Right lobe of liver (tissue), 6 donors: ENCODE measurements at places on chromosomes 1 and 21. TPM values are rescaled to one million over a fixed set of nuclear protein-coding genes. Genes with fewer than 3 reads are reported as not detected.

C1orf210 gene
- total RNA-seq, result 0.58 TPM

ERICH3 gene
- total RNA-seq, result not detected

BSND gene
- total RNA-seq, result not detected

STMN1 gene
- 11.7 TPM for total RNA-seq

EPS8L3 gene
- total RNA-seq, result 3.2 TPM

PRPF38A gene
- total RNA-seq, result 4.5 TPM

RPE65 gene
- total RNA-seq, result not detected

GRIK1 gene
- not detected for total RNA-seq

CHODL gene
- total RNA-seq, result not detected

COL11A1 gene
- total RNA-seq, result not detected

PRRX1 gene
- 0.12 TPM for total RNA-seq

NPPA gene
- total RNA-seq, result not detected

PRAMEF6 gene
- not detected for total RNA-seq

MXRA8 gene
- total RNA-seq, result 3.3 TPM

HES2 gene
- total RNA-seq, result 1.2 TPM

DNA sequence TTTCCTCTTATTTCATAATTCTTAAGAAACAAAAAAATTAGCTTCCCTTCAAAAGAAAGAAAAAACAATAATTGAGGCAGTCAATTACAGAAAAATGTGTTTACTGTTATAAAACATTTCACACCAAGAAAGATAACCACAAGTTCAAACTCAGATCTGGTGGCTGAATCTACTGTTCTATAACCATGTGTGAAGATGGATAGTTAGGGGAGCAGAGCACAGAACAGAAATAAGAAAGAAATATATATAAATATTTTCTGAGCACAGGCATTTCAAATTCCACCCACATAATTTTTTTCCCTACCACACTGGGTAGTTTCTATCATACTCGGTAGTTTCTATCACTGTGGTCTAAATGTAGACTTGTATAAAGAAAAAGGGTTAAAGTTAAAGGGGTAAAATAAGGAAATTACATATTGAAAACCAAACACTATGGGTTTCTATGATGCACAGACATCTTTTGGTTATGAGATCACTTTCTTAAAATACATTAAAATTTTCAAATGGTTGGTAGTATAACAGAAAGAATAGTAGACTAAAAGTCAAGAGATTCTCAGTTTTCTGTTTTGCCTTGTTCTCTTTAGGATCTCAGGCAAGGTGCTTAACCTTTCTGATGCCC is 10.8 kb downstream of the LYST start:
- H3K27ac ChIP-seq, result no peak overlapping the region
- no peak overlapping the region for H3K4me3 ChIP-seq
- no peak for DNase-seq
- H3K36me3 ChIP-seq, result no peaks in the 10 kb centered on the region
- no peaks in the 10 kb centered on the region for H3K4me1 ChIP-seq

DNA sequence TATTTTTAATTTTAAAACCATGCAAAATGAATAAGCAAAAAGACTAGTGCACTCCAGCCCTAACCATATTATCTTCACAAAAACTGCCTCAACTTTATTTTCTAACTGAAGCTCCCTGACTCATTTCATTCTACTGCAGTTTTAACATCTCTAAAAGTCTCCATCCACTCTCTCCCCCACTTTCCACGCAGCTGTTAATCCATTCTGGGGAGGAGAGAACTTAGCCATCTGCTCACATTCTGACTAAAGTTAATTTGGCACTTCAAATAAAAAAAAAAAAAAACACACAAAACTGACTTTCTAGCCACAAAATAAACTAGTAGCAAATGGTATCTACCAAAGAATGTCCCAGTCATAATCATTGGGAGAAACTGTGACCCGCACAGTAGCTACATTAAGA is 5.4 kb upstream of the MYBPHL start:
- no peaks in the 10 kb centered on the region for H3K4me1 ChIP-seq
- H3K4me3 ChIP-seq, result no peak overlapping the region
- no peaks in the 10 kb centered on the region for H3K27me3 ChIP-seq
- H3K27ac ChIP-seq, result no peak overlapping the region
- DNase-seq, result no peak

- H3K4me1 ChIP-seq, result peaks cover 46% of the 10 kb centered on the region
- no peak for DNase-seq
- H3K27ac ChIP-seq, result peak overlapping the region; percentile 69
Measured at GRCh38 chr1:220827445-220828178, 40.9 kb downstream of the MTARC1 start.

GRCh38 chr1:68355614-68356013 is 94.1 kb downstream of the RPE65 start:
- H3K36me3 ChIP-seq, result no peaks in the 10 kb centered on the region
- H3K4me3 ChIP-seq, result no peak overlapping the region
- H3K4me1 ChIP-seq, result peaks cover 2% of the 10 kb centered on the region
- no peak for DNase-seq
- no peaks in the 10 kb centered on the region for H3K27me3 ChIP-seq

- no peaks in the 10 kb centered on the region for H3K27me3 ChIP-seq
- no peaks in the 10 kb centered on the region for H3K36me3 ChIP-seq
- H3K4me1 ChIP-seq, result no peaks in the 10 kb centered on the region
- no peak overlapping the region for H3K27ac ChIP-seq
- DNase-seq, result no peak
Measured at GRCh38 chr1:166307261-166308188, 140.7 kb upstream of the FAM78B start.

- no peak overlapping the region for H3K4me3 ChIP-seq
- no peak for DNase-seq
- H3K36me3 ChIP-seq, result no peaks in the 10 kb centered on the region
- H3K4me1 ChIP-seq, result no peaks in the 10 kb centered on the region
Measured at GRCh38 chr21:31159808-31160207, 121.5 kb upstream of the KRTAP19-8 start.

DNA sequence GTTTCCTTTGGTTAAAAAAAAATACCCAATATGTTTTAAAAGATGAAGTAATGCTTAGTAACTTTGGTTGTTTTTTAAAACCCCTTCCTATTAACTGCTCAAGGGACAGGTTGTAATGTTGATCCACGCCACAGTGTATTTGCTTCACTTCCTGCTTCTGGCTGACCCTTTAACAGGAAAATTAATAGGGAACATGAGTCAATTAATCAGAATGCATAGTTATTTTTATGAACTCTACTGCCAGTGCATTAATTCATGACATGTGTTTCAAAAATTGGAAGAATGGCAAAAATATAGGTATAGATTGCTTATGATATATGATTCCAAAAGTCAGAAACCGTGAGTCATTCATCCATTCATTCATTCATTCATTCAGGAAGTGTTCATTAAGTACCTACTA is 204.8 kb downstream of the SETD4 start:
- H3K27me3 ChIP-seq, result no peaks in the 10 kb centered on the region
- no peak for DNase-seq
- H3K27ac ChIP-seq, result no peak overlapping the region
- H3K36me3 ChIP-seq, result no peaks in the 10 kb centered on the region
- no peak overlapping the region for H3K4me3 ChIP-seq

- H3K27me3 ChIP-seq, result no peaks in the 10 kb centered on the region
- H3K4me3 ChIP-seq, result no peak overlapping the region
- no peak overlapping the region for H3K27ac ChIP-seq
- no peaks in the 10 kb centered on the region for H3K36me3 ChIP-seq
- DNase-seq, result peak; percentile 10
- no peaks in the 10 kb centered on the region for H3K4me1 ChIP-seq
Measured at GRCh38 chr1:20727746-20728316, 4.7 kb downstream of the SH2D5 start.

- no peaks in the 10 kb centered on the region for H3K36me3 ChIP-seq
- H3K4me3 ChIP-seq, result no peak overlapping the region
- H3K27me3 ChIP-seq, result no peaks in the 10 kb centered on the region
- no peak overlapping the region for H3K27ac ChIP-seq
- no peak for DNase-seq
Measured at GRCh38 chr1:224684979-224685425, 68.9 kb downstream of the CNIH3 start.

DNA sequence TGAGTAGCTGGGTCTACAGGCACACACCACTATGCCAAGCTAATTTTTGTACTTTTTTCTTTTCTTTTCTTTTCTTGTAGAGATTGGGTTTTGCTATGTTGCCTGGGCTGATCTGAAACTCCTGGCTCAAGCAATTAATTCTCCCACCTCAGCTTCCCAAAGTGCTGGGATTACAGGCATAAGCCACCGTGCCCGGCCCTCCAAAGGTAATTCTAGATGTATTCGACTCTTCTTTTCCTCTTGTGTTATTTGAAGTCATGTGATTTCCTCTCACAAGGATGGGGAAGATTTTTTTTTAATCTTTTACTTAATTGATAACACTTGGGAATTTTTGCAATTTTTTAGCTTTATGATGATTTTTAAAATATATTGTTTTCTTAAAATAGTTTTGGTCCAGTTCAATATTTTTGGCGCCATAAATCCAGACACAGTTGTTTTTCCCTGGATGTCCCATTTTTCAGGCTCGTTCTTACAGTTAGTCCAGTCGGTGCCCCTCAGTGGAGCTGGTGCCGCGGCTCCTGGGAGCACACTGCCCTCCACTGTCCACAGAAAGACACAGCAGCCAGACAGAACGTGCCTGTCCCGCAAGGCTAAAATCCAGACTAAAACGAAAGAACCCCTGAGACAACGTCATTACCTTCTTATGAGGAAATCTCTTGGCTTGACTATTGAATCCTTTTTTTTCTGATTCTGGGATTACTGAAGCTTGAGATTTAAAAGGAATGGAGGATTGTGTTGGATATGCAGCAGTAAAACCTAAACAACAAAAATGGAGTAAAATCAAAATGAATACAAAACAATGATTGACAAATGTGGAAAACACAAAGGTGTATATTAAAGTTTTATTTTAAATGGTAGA is 22.4 kb downstream of the STPG1 start:
- H3K36me3 ChIP-seq, result no peaks in the 10 kb centered on the region
- H3K4me3 ChIP-seq, result peak overlapping the region; percentile 3
- H3K4me1 ChIP-seq, result peaks cover 45% of the 10 kb centered on the region
- H3K27ac ChIP-seq, result peak overlapping the region; percentile 30

DNA sequence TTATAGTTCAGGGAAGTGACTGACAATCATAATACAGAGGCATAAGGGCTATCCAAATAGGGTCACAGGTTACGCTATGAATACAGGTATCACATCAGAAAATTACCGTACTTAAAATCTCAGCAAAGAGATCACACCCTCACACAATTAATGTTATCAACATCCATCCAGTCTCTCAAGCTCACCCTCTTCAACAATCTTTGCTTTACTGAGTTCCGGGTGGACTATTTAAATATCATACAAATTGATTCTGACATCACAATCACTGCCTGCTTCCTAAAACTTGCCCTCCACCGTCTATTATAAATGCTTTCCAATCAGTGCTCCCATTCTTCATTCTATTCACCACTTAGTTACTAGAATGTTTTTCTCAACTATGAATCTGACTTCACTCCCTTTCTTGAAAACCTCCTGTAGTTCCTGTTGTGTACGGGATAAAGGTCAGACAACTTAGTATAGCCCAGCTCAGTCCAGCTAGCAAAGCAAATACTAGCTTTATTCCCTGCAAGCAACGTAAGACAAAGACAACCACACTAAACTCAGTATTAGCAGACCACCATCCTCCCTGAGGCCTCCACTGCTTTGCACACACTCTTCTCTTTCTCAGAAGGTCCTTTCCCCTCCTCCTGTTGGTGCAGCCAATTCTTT is 398.7 kb downstream of the SMYD3 start:
- H3K27ac ChIP-seq, result no peak overlapping the region
- H3K36me3 ChIP-seq, result no peaks in the 10 kb centered on the region
- H3K27me3 ChIP-seq, result no peaks in the 10 kb centered on the region

DNA sequence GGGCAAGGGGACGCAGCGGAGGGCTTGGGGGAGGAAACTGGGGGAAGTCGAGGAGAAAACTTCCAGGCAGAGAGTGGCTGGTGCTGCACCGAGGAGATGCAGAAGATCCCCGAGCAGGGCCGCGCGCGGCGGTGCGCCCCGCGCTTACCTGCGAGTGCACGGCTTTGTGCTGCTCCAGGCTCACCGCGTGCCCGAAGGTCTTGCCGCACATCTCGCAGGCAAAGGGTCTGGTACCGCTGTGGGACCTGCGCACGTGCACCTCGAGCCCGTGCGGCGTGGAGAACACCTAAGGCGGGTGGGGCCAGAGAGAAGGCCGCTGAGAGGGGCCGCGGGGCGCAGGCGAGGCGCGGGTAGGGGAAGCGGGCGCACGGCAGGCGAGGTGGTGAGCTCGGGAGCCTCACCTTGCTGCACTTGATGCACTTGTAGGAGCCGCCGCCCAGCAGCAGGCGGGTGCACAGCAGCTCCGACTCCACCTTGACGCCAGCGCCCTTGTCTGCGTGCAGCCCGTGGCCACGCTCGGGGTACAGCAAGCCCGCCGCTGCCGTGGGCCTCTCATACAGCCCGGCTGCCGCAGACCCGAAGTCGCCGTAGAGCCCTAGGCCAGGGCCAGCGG is 6.4 kb downstream of the GFI1 start:
- H3K4me1 ChIP-seq, result peaks cover 46% of the 10 kb centered on the region
- no peak overlapping the region for H3K4me3 ChIP-seq
- no peak overlapping the region for H3K27ac ChIP-seq
- no peaks in the 10 kb centered on the region for H3K36me3 ChIP-seq
- peaks cover under 1% of the 10 kb centered on the region for H3K27me3 ChIP-seq

- no peaks in the 10 kb centered on the region for H3K36me3 ChIP-seq
- no peak overlapping the region for H3K4me3 ChIP-seq
- H3K27ac ChIP-seq, result no peak overlapping the region
- no peaks in the 10 kb centered on the region for H3K4me1 ChIP-seq
Measured at GRCh38 chr1:26102526-26102925, 9.1 kb upstream of the PDIK1L start.

GRCh38 chr1:98406352-98407088 is 255.0 kb upstream of the SNX7 start:
- H3K27me3 ChIP-seq, result no peaks in the 10 kb centered on the region
- no peaks in the 10 kb centered on the region for H3K4me1 ChIP-seq
- no peak overlapping the region for H3K4me3 ChIP-seq
- DNase-seq, result no peak

GRCh38 chr1:23044035-23044434 is 24.8 kb downstream of the KDM1A start:
- no peaks in the 10 kb centered on the region for H3K27me3 ChIP-seq
- H3K27ac ChIP-seq, result no peak overlapping the region
- DNase-seq, result no peak

DNA sequence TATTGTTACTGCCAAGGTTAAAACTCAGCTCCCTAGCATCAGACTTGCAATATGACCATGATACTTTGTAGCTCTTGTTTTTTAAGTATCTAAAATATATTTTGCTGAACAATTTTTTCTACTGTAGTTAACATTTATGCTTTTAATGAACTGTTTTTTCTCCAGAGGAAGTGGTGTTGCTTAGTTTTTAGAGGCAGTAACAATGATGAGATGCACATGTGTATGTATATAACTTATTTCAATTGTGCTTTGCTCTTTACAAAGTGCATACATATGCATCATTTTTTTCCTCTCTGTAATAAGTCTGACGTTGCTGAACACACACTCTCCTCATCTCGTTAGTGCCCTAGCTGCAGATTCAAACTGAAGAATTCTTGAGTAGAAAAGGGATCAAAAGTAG is 418.8 kb downstream of the ZP4 start:
- no peak for DNase-seq
- H3K4me3 ChIP-seq, result no peak overlapping the region
- no peaks in the 10 kb centered on the region for H3K36me3 ChIP-seq
